ENCODE measurements at places on chromosomes 5 and 9.

DNA sequence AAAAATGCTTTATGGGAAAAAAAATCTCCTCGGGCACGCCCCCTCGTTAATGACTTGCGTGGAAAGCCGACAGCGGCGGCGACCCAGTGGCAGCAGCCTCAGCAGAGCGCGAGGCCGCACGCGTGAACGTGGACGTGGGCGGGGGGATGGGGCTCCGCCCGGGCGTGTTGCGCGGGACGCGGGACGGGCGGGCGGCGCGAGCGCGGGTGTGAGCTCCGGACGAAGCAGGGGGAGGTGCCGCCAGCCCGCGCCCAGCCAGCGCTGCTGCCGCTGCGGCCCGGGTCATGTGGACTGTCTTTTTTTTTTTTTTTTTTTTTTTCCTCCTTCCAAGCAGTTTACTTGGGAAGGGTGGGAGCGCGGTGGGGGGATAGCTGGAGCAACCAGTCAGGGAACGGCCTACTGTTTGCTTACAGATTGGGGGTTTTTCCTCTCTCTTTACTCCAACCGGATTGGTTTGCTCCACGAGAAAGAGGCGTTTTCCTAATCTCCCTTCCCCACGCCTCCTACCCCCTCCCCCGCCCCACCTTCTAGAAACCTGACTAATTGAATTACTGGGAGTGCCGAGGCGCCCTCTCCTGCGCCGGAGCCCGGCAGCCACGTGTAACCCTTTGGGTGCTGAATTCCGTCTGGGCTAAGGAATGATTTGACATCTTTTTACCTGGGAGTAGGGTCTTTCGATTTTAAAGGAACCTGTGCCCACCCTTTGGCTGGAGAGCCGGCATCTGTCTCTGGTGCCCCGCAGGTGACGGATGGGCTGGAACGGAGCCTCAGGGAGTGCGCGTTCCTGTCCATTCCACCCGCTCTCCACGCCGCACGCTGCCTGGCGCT, 1.7 kb upstream of the EFNA5 start:
- peaks cover 28% of the 10 kb centered on the region for H3K4me1 ChIP-seq
- H3K27ac ChIP-seq: no peak overlapping the region
- peaks cover 82% of the 10 kb centered on the region for H3K27me3 ChIP-seq
- H3K4me3 ChIP-seq: peak overlapping the region; percentile 75

DNA sequence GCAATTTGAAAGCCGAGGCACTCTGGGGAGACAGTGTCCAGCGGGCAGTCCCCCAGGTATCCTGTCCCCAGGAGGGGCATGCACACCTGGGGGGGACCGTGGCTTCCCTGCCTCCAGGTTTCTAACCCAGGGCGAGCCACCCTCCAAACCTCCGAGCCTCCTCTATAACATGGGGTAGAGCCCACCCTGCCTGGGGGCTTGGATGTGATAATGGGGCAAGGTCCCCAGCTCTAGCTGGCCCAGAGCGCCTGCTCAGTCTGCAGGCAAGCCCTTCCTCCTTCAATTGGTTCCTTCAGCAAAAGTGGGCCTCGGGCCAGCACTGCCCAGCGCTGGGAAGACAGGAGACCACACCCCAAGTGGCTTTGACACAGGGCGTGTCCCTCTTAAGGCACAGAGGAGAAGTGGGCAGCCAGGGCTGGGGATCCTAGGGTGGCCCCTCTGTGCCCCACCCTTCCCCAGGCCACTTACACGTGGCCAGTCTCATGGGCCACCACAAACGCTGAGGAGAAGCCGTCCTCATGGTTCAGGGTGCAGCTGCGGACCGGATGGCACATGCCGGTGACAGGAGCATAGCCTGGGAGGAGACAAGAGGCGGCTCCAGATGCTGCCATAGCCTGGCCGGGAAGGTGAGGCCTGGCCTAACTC, 94.3 kb downstream of the ZNF354C start:
- DNase-seq: no peak
- H3K27ac ChIP-seq: no peak overlapping the region
- H3K4me1 ChIP-seq: no peaks in the 10 kb centered on the region
- H3K36me3 ChIP-seq: no peaks in the 10 kb centered on the region
- no peaks in the 10 kb centered on the region for H3K27me3 ChIP-seq

GRCh38 chr9:18319918-18320445, 154.0 kb upstream of the ADAMTSL1 start:
- no peaks in the 10 kb centered on the region for H3K36me3 ChIP-seq
- no peaks in the 10 kb centered on the region for H3K27me3 ChIP-seq
- no peak overlapping the region for H3K27ac ChIP-seq
- no peak for DNase-seq
- H3K4me1 ChIP-seq: no peaks in the 10 kb centered on the region

DNA sequence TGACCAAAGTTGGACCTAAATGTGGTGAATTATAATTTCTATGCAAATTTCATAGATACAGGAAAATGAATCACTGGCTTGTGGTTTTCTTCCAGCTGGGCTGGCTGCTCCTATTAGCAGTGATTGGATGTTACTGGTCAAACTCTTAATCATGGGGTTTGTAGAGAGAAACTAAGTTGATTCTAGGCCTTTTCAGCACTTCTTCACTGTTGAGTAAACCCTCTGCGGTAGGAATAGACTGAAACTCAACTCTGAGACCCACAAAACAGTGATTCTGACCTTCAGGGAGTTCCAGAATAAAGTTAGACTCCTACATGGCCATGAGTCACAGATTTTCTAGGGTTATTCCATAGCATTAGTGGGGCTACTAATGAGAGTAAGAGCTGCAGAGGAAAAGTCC, 47.9 kb upstream of the FKTN start:
- H3K27ac ChIP-seq: no peak overlapping the region
- H3K4me1 ChIP-seq: no peaks in the 10 kb centered on the region
- no peak overlapping the region for H3K4me3 ChIP-seq
- H3K36me3 ChIP-seq: peaks cover 4% of the 10 kb centered on the region
- no peaks in the 10 kb centered on the region for H3K27me3 ChIP-seq

DNA sequence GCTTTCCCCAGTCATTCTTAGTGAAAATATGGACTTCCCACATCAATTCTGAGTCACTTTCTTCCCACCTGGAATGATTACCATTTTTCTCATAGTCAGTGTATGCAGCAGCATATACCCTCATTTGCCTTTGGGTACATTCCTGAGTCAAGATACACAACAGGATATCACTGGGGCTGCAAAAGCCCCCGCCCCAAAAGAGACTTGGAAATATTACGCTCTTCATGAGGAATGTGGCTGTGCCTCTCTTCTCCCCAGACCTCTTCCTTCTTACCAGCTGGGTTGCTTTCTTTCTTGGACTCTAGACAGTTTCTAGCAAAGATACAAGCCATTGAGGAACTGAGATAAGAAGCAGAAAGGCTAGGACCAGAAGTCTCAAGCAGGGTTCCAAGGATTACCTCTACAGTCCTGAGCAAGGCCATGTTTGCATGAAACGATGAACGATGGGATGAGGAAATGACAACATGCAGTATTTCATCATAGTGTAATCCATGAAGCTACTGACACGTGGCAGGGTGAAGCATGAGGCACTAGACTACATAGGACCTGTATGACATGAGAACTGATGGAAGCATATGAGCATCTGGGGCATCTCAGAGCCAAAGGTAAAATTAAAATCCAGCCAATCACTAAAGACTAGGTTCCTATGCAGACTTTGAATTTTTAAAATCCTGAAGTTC, 218.1 kb downstream of the RAB3C start:
- H3K4me1 ChIP-seq: no peaks in the 10 kb centered on the region
- no peak overlapping the region for H3K4me3 ChIP-seq
- H3K36me3 ChIP-seq: no peaks in the 10 kb centered on the region
- DNase-seq: no peak
- peaks cover 6% of the 10 kb centered on the region for H3K27me3 ChIP-seq

GRCh38 chr9:110820381-110820780, 151.8 kb downstream of the MUSK start:
- H3K36me3 ChIP-seq: no peaks in the 10 kb centered on the region
- no peak overlapping the region for H3K4me3 ChIP-seq
- H3K27ac ChIP-seq: no peak overlapping the region
- H3K27me3 ChIP-seq: no peaks in the 10 kb centered on the region
- H3K4me1 ChIP-seq: no peaks in the 10 kb centered on the region

DNA sequence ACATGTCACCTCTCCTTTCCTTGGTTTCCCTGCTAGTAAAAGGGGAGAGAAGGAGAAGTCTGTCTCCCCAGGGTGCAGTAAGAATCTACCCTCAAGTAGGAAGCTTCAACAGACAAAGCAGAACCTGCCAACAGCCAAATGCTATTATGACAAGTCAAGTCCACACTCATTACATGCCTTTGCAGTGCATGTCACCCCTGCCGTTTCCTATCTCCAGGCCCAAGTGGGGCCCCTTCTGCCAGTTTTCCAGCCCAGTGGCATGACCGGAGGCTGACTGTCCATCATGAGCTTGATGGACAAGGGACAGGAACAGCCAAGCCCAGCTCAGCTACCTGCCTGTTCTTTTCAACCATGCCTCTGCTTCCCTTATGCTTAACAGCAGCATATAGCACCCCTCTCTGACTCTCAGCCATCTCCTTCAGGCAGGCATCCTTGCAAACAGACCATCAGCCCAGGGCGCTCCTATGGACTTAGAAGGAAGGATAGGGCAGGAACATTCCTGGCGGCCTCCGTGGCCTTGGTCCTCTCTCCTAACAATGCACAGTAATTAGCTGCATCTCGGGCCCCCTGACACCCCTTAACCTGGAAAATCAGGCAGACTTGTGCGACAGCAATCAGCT, 107.2 kb upstream of the RAD23B start:
- H3K4me3 ChIP-seq: no peak overlapping the region
- H3K4me1 ChIP-seq: peaks cover 2% of the 10 kb centered on the region

- no peaks in the 10 kb centered on the region for H3K4me1 ChIP-seq
- no peaks in the 10 kb centered on the region for H3K36me3 ChIP-seq
- no peak for DNase-seq
- H3K27me3 ChIP-seq: peaks cover 14% of the 10 kb centered on the region
Measured at GRCh38 chr9:85443190-85443598, 298.6 kb downstream of the AGTPBP1 start.

GRCh38 chr5:150321784-150322183, 19.1 kb upstream of the ARSI start:
- H3K4me3 ChIP-seq: no peak overlapping the region
- no peaks in the 10 kb centered on the region for H3K36me3 ChIP-seq
- peaks cover 2% of the 10 kb centered on the region for H3K4me1 ChIP-seq
- no peak overlapping the region for H3K27ac ChIP-seq

GRCh38 chr5:140189977-140190871, 15.2 kb downstream of the CYSTM1 start:
- H3K4me1 ChIP-seq: peaks cover 5% of the 10 kb centered on the region
- no peaks in the 10 kb centered on the region for H3K27me3 ChIP-seq
- DNase-seq: no peak
- H3K36me3 ChIP-seq: peaks cover 4% of the 10 kb centered on the region

DNA sequence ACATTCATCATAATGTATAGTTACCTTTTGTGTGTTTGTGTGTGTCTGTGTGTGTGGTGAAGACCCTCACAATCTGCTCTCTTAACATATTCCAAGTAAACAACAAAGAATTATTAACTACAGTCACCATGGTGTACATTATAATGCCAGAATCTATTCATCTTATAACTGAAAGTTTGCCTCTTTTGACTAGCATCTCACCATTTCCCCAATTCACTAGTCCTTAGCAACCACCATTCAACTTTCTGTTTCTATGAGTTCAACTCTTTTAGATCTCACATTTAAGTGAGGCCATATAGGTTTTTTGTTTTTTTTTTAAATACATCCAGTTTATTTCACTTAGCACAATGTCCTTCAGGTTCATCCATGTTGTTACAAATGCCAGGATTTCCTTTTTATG, 83.6 kb downstream of the SMC2 start:
- H3K27ac ChIP-seq: no peak overlapping the region
- DNase-seq: no peak
- no peaks in the 10 kb centered on the region for H3K4me1 ChIP-seq
- H3K27me3 ChIP-seq: no peaks in the 10 kb centered on the region
- H3K36me3 ChIP-seq: no peaks in the 10 kb centered on the region

DNA sequence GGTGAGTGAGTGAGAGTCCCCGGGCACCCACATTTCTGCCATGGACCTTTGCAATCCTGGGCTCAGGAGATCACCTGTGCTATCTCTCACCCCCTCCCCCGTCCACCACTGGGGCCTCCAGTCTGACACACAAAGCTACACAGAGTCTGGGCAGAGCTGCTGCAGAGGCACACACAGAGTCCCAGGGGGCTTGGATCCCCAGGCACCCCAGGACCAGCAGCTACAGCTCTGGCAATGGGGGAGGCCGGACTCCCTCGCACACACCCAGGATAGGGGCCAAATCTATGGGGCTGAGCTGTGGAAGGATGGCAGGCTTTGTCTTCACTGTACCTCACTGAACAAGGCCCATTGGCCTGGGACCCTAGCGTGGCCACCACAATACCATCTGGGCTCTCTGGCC, 328.8 kb downstream of the MAN2A1 start:
- H3K36me3 ChIP-seq: no peaks in the 10 kb centered on the region
- H3K27ac ChIP-seq: no peak overlapping the region
- H3K4me3 ChIP-seq: no peak overlapping the region
- no peaks in the 10 kb centered on the region for H3K27me3 ChIP-seq
- no peaks in the 10 kb centered on the region for H3K4me1 ChIP-seq
- no peak for DNase-seq

- DNase-seq: no peak
- H3K36me3 ChIP-seq: no peaks in the 10 kb centered on the region
- no peak overlapping the region for H3K27ac ChIP-seq
- no peaks in the 10 kb centered on the region for H3K4me1 ChIP-seq
- H3K4me3 ChIP-seq: no peak overlapping the region
Measured at GRCh38 chr9:136567651-136568287, 21.9 kb upstream of the NOTCH1 start.

DNA sequence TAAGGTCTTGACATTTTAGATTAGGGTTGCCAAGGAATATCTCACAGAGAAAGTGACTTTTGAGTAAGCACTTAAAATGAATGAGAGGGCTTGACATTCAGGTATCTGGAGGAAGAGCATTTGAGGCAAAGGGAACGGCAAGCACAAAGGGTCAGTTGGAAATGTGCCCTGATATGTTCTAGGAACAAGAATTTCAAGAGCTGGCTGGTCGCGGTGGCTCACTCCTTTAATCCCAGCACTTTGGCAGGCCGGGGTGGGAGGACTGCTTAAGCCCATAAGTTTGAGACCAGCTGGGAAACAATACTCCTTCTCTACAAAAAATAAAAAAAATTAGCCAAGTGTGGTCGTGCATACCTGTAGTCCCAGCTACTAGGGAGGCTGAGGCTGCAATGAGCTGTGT, 16.5 kb downstream of the KIAA1958 start:
- no peak overlapping the region for H3K27ac ChIP-seq
- no peak for DNase-seq
- H3K4me3 ChIP-seq: no peak overlapping the region
- H3K4me1 ChIP-seq: peaks cover 4% of the 10 kb centered on the region
- no peaks in the 10 kb centered on the region for H3K27me3 ChIP-seq

- H3K27me3 ChIP-seq: no peaks in the 10 kb centered on the region
- H3K4me1 ChIP-seq: no peaks in the 10 kb centered on the region
Measured at GRCh38 chr5:165574100-165574499, 2068.7 kb downstream of the MAT2B start.

DNA sequence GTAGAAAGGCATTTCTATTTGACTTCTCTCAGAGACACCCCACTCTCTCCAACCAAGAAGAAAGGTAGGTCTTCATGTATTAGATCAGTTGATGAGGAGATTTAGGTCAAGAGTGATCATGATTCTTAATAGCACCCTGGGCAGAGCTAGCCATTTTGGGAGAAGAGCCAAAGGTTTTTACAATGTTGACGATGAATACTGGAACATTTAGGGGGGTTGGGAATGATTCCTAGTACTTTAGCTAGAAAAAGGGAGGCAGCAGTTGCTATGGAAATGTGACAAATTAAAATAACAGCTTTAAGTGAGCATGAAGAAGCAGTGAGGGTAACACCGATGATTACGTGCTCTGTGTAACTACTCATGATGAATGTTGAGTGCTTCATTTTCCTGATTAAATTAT, 9.5 kb upstream of the RPS23 start:
- H3K27ac ChIP-seq: no peak overlapping the region
- no peak overlapping the region for H3K4me3 ChIP-seq
- DNase-seq: no peak
- H3K4me1 ChIP-seq: peaks cover 3% of the 10 kb centered on the region
- H3K27me3 ChIP-seq: no peaks in the 10 kb centered on the region
- H3K36me3 ChIP-seq: no peaks in the 10 kb centered on the region
